ENCODE measurements at places on chromosomes 5 and 9. TPM values are rescaled to one million over a fixed set of nuclear protein-coding genes. Genes with fewer than 3 reads are reported as not detected.

GRCh38 chr5:67725604-67726003, 490.0 kb upstream of the PIK3R1 start:
- no peaks in the 10 kb centered on the region for H3K36me3 ChIP-seq
- peaks cover 6% of the 10 kb centered on the region for H3K4me1 ChIP-seq
- peak overlapping the region; percentile 56 for H3K27ac ChIP-seq
- no peak overlapping the region for H3K4me3 ChIP-seq

DNA sequence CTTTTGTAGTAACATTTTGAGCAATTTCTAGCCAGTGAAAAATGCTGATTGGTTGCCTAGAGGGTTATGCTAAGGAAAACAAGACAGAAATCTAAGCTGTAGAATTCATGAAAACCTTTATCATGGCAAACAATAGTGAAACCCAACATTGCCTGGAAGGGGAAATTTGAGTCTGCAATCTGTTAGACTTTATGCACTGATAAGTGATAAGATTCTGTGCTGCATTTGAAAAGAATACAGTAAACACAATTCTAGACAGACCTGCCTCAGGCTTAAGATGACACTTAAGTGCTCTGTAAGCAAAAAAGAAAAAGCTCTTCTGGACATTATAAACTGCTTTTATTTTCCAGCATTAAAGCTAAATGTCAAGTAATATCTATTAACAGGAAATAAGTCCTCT, 519.3 kb downstream of the ISL1 start:
- no peaks in the 10 kb centered on the region for H3K4me1 ChIP-seq
- DNase-seq: no peak
- H3K36me3 ChIP-seq: no peaks in the 10 kb centered on the region
- no peaks in the 10 kb centered on the region for H3K27me3 ChIP-seq
- no peak overlapping the region for H3K27ac ChIP-seq

DNA sequence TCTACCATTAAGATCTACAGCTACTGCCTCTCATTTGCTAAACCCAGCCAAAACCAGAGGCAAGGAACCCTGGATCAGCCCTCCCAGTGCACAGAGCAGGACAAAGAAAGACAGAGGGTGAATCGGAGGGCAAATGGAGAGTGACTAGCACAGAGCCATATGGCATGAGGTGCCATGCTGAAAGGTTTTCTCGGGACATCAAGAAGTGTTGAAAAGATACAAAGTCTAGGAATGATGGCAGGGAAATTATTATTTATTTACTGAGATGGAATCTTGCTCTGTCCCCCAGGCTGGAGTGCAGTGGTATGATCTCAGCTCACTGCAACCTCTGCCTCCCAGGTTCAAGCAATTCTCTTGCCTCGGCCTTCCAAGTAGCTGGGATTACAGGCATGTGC, 19.3 kb downstream of the SLC1A1 start:
- no peak overlapping the region for H3K4me3 ChIP-seq
- H3K27me3 ChIP-seq: no peaks in the 10 kb centered on the region
- DNase-seq: no peak
- H3K27ac ChIP-seq: peak overlapping the region; percentile 51

GRCh38 chr5:68766952-68767464, 326.8 kb upstream of the SLC30A5 start:
- H3K36me3 ChIP-seq: no peaks in the 10 kb centered on the region
- DNase-seq: no peak
- H3K4me1 ChIP-seq: no peaks in the 10 kb centered on the region
- H3K27ac ChIP-seq: no peak overlapping the region
- no peaks in the 10 kb centered on the region for H3K27me3 ChIP-seq
- no peak overlapping the region for H3K4me3 ChIP-seq

GRCh38 chr5:57267805-57268204, 93.9 kb downstream of the GPBP1 start:
- H3K27me3 ChIP-seq: no peaks in the 10 kb centered on the region
- no peak overlapping the region for H3K4me3 ChIP-seq
- DNase-seq: no peak
- H3K36me3 ChIP-seq: no peaks in the 10 kb centered on the region
- H3K4me1 ChIP-seq: peaks cover 12% of the 10 kb centered on the region

GRCh38 chr5:141811287-141812155, 66.7 kb downstream of the PCDH1 start:
- H3K27ac ChIP-seq: no peak overlapping the region

- no peaks in the 10 kb centered on the region for H3K27me3 ChIP-seq
- no peak for DNase-seq
- H3K4me1 ChIP-seq: no peaks in the 10 kb centered on the region
These were observed 522.4 kb upstream of the TLE4 start for GRCh38 chr9:79049371-79049770.

GRCh38 chr5:173757403-173758209, 130.5 kb upstream of the CPEB4 start:
- no peak overlapping the region for H3K4me3 ChIP-seq
- no peak for DNase-seq
- H3K36me3 ChIP-seq: no peaks in the 10 kb centered on the region
- no peak overlapping the region for H3K27ac ChIP-seq
- no peaks in the 10 kb centered on the region for H3K4me1 ChIP-seq
- H3K27me3 ChIP-seq: no peaks in the 10 kb centered on the region

- peak overlapping the region; percentile 73 for H3K27ac ChIP-seq
- H3K4me1 ChIP-seq: peaks cover 36% of the 10 kb centered on the region
- no peaks in the 10 kb centered on the region for H3K36me3 ChIP-seq
- no peak for DNase-seq
- no peak overlapping the region for H3K4me3 ChIP-seq
These were observed 101.0 kb downstream of the USP20 start for GRCh38 chr9:129936222-129936621.

GRCh38 chr9:118561051-118561450, 808.2 kb downstream of the BRINP1 start:
- no peak overlapping the region for H3K4me3 ChIP-seq
- H3K27me3 ChIP-seq: no peaks in the 10 kb centered on the region
- DNase-seq: no peak
- H3K27ac ChIP-seq: no peak overlapping the region
- no peaks in the 10 kb centered on the region for H3K4me1 ChIP-seq

DNA sequence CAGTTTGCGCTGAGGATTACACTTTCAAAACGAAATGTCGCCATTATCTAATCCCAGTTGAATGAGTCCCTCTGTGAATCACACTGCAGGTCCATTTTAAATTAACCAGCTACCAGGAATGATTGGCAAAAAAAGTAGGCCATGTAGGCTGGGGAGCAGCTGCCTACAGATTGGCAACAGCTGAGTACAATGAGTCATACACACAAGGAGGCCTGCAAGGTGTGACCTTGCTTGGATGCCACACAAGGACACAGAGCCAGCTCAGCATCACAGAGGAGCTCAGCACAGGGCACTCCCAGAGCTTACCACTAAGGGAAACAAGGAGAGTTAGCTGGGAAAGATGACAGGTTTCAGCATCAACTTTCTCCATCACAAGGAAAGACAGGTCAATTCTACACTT, 12.9 kb downstream of the HAVCR1 start:
- H3K36me3 ChIP-seq: no peaks in the 10 kb centered on the region
- no peaks in the 10 kb centered on the region for H3K27me3 ChIP-seq
- DNase-seq: peak; percentile 46
- peak overlapping the region; percentile 26 for H3K27ac ChIP-seq

GRCh38 chr9:4689021-4689420, 9.7 kb downstream of the CDC37L1 start:
- no peaks in the 10 kb centered on the region for H3K4me1 ChIP-seq
- peaks cover 30% of the 10 kb centered on the region for H3K36me3 ChIP-seq
- DNase-seq: no peak

DNA sequence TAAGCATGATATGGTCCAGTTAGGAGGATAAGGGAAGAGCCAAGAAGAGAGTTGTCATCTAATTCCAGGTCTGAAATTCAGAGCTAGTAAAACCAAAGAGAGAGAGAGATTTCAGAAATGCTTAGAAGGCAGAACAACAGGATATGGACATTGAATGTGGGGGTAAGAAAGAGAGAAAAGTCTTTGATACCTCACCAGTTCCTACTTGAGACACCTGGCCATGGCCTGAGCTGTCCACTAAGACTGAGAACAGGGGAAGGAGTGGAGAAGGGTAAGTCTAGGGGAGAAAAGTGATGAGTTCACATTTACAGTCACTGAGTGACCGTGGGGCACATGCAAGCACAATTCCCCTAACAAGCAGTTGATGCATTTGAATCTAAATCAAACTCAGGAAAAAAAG, 35.5 kb downstream of the TIMD4 start:
- H3K27me3 ChIP-seq: no peaks in the 10 kb centered on the region
- no peaks in the 10 kb centered on the region for H3K36me3 ChIP-seq
- DNase-seq: no peak
- H3K4me1 ChIP-seq: no peaks in the 10 kb centered on the region
- no peak overlapping the region for H3K4me3 ChIP-seq

GRCh38 chr9:84756171-84756570, 86.6 kb downstream of the NTRK2 start:
- no peak for DNase-seq
- H3K27ac ChIP-seq: no peak overlapping the region
- H3K36me3 ChIP-seq: no peaks in the 10 kb centered on the region
- H3K4me3 ChIP-seq: no peak overlapping the region
- H3K4me1 ChIP-seq: peaks cover 3% of the 10 kb centered on the region

DNA sequence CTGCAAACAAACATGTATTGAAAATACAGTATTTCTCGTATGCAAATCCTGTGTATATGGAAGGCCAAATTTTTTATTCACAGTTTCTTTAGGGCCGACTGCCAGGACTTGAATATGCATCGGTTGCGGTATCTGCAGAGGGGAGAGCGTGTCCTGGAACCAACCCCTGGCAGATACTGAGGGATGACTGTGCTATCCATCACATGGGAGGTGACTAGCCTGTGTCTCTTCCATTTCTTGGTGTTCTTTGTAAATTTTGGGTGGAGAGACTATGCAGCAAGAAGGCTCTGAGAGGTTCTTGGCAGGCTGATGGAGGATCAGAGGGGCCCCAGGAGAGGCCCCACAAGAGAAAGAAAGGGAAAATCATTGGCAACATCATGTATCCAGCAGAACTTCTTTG, 384.3 kb downstream of the YTHDC2 start:
- no peaks in the 10 kb centered on the region for H3K36me3 ChIP-seq
- no peak overlapping the region for H3K27ac ChIP-seq
- H3K27me3 ChIP-seq: no peaks in the 10 kb centered on the region

DNA sequence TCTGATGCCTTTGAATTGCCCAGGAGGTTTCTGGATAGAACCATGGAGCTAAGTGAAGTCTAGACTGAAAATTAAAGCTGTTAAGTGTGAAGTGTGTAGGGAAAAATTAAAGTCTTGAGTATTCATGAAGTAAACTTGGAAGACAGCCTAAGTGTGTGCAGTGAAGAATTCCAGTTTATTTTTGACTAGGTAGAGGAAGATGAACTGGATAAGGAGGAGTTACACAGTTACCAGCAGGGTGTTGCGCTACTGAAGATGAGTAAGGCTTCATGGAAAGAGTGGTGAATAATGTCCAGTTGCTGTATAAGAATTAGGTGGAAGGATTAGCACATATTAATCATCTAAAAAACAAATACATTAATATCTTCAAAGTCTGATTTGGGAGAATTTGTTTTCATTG, 5.7 kb upstream of the CHD1 start:
- H3K4me1 ChIP-seq: peaks cover 11% of the 10 kb centered on the region
- H3K27ac ChIP-seq: no peak overlapping the region
- DNase-seq: no peak
- H3K4me3 ChIP-seq: no peak overlapping the region
- no peaks in the 10 kb centered on the region for H3K36me3 ChIP-seq
- no peaks in the 10 kb centered on the region for H3K27me3 ChIP-seq

GRCh38 chr9:130661451-130662098, 2.8 kb upstream of the PRDM12 start:
- no peak overlapping the region for H3K27ac ChIP-seq
- no peak overlapping the region for H3K4me3 ChIP-seq
- DNase-seq: no peak
- H3K36me3 ChIP-seq: no peaks in the 10 kb centered on the region
- H3K27me3 ChIP-seq: peaks cover 100% of the 10 kb centered on the region

GRCh38 chr5:50744776-50745175, 78.3 kb downstream of the PARP8 start:
- peaks cover 6% of the 10 kb centered on the region for H3K4me1 ChIP-seq
- H3K36me3 ChIP-seq: no peaks in the 10 kb centered on the region
- no peaks in the 10 kb centered on the region for H3K27me3 ChIP-seq
- H3K4me3 ChIP-seq: peak overlapping the region; percentile 11
- DNase-seq: no peak

DNA sequence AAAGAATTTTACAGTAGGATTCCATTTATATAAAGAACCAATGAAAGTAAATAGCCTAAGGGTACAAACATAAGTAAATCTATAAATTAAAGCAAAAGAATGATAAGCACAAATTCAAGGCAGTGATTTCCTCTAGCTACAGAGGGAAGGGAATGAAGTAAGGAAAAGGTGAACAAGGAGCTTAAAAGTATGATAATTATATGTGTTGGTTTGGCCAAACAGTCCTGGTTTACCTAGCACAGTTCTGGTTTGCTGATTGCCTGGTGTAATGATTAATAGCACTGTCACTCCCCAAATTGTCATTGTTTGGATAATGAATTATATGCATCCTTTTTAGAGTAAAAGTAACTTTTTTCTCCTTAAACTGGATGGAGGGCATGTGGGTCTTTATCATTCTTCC, 15.0 kb upstream of the TMEM161B start:
- H3K27ac ChIP-seq: no peak overlapping the region
- H3K4me1 ChIP-seq: no peaks in the 10 kb centered on the region
- H3K4me3 ChIP-seq: no peak overlapping the region

DNA sequence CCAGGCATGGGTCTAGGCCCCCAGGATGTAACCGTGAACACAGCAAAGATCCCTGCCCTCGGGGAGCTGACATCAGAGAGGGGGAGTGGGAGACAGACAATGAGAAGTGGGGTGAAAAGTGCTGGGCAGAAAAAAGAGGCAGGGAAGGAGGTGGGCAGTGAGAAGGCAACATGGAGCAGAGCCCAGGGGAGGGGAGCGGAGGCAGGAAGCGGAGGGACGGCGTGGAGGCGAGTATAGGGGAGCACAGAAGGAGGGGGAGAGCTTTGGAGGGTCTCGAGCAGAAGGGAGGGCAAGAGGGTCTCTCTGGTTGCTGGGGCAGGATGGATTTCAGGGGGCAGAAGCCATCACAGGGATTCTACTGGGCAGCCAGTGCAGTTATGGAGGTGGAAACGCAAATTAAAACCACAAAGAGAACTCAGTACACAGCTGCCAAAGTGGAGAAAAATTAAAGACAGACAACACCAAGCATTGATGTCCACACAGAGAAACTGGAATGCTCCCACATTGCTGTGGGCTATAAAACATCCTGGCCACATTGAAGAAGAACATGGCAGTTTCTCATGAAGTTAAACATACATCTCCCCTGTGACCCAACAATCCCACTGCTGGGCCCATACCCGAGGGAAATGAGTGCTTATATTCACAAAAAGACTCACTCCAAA, 21.1 kb upstream of the LAMC3 start:
- no peak overlapping the region for H3K27ac ChIP-seq
- no peak overlapping the region for H3K4me3 ChIP-seq
- no peaks in the 10 kb centered on the region for H3K36me3 ChIP-seq
- DNase-seq: no peak
- no peaks in the 10 kb centered on the region for H3K4me1 ChIP-seq

Gene CXCL14
- 26.9 TPM for total RNA-seq

Gene LCN2
- 115 TPM for total RNA-seq

Gene CCNI2
- 13.0 TPM for total RNA-seq

Gene MYMK
- total RNA-seq: not detected

Gene FOXI1
- not detected for total RNA-seq

Gene ENTR1
- 42.2 TPM for total RNA-seq

Gene GFI1B
- not detected for total RNA-seq

Gene PLAC8L1
- total RNA-seq: not detected

Gene PKD2L2
- not detected for total RNA-seq

Gene IFNA1
- total RNA-seq: not detected

Gene PCDHB5
- 3.0 TPM for total RNA-seq

All from transverse colon (tissue), 4 donors.